ENCODE measurements at places on chromosomes 6 and 20.

DNA sequence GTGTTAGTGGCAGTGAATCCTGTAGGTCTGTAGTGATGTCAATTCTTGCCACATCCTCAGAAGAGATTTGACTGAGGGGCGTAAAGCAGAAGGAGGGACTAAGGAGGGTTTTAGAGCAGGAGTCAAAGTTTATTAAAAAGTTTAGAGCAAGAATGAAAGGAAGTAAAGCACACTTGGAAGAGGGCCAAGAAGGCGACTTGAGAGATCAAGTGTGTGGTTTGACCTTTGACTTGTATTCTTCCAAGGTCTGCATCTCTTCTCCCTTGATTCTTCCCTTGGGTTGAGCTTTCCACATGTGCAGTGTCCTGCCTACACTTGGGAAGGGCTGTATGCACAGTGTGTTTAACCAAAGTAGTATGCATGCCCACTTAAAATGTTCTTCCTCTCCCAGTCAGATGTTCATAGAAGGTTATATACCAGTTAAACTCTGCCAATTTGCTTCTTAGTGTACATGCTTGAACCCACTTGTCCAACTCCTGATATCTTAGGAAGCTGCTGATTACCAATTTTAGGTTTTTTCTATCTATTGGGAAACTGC, 627.6 kb downstream of the MMUT start:
- no peak for DNase-seq

DNA sequence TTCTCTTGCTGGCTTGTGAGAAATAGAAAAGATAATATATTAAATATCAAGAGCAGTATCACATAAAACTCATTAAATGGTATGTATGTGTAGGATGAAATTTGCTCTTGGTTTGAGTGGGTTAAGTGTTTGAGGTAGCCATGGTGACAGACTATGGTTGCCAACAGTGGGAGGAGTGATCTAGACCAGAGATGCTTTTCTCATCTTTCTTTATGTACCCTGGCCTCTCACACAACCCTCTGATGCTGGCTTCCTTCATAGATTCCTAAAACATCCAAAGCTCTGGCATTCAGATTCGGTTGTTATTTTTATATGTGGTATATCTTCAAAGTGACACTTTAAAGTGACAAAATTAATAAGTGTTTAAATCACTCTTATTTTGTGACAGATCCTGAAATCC, 9.0 kb upstream of the MLIP start:
- DNase-seq, result no peak

GRCh38 chr20:20024942-20025341, 7.8 kb downstream of the NAA20 start:
- DNase-seq, result no peak

DNA sequence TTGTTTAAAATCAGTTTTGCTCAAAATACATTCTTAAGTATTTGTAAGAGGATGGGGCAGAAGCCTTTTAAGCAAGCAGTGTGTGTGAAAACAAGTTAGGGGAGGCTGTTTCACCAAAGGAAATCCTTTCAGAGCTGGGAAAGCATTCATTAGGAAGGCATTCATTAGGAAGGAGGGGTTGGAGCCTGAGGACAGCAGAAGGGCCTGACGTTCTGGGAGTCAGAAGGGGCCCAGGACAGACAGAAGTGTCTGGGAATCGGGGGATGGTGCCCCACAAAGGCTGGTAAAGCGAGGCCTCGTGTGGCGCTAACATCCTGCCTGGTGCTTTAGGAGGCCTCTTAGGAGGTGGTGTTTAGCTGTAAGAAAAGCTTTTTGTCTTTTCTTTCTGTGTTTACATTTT, 80.6 kb upstream of the NXT1 start:
- DNase-seq, result no peak

DNA sequence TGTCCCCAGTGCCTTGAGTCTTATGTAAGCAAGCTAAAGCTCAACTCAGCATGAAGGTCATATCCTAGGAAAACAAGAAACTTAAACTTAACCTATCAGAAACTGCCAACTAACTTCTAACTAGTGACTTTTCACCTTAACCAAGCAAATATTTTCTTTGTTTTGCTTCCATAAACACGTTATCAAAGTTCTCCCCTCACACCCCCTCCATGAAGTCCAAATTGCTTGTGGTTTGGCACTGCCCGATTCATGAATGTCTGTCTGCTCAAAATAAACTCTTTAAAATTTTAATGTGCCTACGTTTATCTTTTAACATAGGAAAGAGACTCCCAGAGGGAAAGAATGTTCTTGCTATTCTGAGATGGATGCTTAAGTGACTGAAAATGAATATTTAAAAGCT, 34.9 kb downstream of the GSTA2 start:
- no peak for DNase-seq

- no peak for DNase-seq
Measured at GRCh38 chr6:93252930-93253329, 166.4 kb downstream of the EPHA7 start.

Measured in activated CD4-positive, CD25-positive, alpha-beta regulatory T cell (primary cell).